ENCODE measurements at places on chromosomes 11 and 22. TPM values are rescaled to one million over a fixed set of nuclear protein-coding genes. Genes with fewer than 3 reads are reported as not detected.

Gene THAP12
- 55.6 TPM for polyA plus RNA-seq

Gene SLC25A18
- 0.84 TPM for polyA plus RNA-seq

Gene SLN
- polyA plus RNA-seq = 3,037 TPM

Gene GSTT2B
- 7.8 TPM for polyA plus RNA-seq

Gene MMP27
- not detected for polyA plus RNA-seq

Gene DRD4
- 0.95 TPM for polyA plus RNA-seq

GRCh38 chr11:132048040-132048439, 677.6 kb downstream of the NTM start:
- H3K27me3 ChIP-seq = no peaks in the 10 kb centered on the region
- H3K4me3 ChIP-seq = no peak overlapping the region
- no peaks in the 10 kb centered on the region for H3K36me3 ChIP-seq
- DNase-seq = no peak
- H3K27ac ChIP-seq = no peak overlapping the region
- H3K4me1 ChIP-seq = peaks cover 29% of the 10 kb centered on the region

DNA sequence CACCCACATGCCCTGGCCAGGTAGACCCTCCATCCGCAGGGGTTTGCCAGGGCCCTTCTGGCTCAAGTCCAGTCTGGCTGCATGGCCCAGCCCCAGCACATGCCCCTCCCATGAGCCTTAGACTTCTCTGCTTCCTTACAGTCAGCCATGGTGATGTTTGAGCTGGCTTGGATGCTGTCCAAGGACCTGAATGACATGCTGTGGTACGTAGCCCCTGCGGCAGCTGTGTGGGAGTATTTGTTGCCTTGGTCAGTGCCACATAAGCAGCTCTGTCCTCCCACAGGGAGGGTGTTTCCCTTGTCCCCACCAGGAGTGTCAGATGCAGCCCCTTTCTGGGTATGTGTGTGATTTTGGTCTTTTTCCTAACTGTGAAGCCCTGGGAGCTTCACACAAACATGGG, 17.5 kb downstream of the CDC45 start:
- H3K4me3 ChIP-seq = no peak overlapping the region
- DNase-seq = peak; percentile 79
- peaks cover 21% of the 10 kb centered on the region for H3K36me3 ChIP-seq
- H3K27me3 ChIP-seq = no peaks in the 10 kb centered on the region

DNA sequence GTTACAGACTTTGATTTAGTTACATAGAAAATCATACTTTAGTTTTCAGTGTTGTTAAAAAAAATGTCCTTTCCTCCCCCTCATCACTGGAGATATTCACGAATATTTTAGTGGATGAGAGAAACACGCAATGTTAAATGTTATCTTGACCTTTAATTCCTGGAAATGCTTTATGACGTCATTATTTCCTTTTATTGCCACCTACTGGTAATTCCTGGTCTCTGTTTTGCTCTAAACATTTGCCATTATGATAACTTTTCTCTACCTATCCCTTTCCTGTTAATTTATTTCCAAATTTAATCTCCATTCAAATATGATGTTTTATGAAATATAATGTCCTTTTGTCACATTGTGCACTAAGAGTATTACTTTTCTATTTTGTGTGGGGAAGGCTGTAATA, 770.6 kb downstream of the FAM181B start:
- no peak overlapping the region for H3K4me3 ChIP-seq
- no peak for DNase-seq
- no peaks in the 10 kb centered on the region for H3K27me3 ChIP-seq
- no peaks in the 10 kb centered on the region for H3K36me3 ChIP-seq
- H3K4me1 ChIP-seq = no peaks in the 10 kb centered on the region

GRCh38 chr22:45709060-45709739, 37.6 kb downstream of the ATXN10 start:
- H3K27ac ChIP-seq = no peak overlapping the region
- H3K4me3 ChIP-seq = no peak overlapping the region
- peak; percentile 6 for DNase-seq
- peaks cover 22% of the 10 kb centered on the region for H3K36me3 ChIP-seq

DNA sequence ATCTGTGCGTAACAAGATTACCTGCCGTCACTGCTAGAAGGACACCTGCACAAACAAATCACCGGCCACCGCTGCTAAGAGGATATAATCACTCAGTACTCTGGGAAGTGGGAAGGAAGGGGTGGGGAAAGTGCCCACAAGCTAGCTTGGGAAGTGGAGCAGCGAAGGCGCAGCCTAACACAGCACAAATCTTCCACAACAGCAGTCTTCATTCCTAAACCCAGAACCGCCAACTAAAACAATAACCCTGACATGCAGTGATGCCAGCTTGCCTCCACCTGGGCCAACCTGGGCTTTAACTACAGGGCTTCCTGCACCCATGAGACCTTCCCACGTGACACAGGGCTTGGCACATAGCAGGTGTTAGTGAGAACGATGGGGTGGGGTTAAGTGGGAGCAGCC, 5.1 kb downstream of the DGCR2 start:
- H3K27me3 ChIP-seq = no peaks in the 10 kb centered on the region
- H3K27ac ChIP-seq = no peak overlapping the region
- no peak for DNase-seq
- no peak overlapping the region for H3K4me3 ChIP-seq
- peaks cover 20% of the 10 kb centered on the region for H3K36me3 ChIP-seq

DNA sequence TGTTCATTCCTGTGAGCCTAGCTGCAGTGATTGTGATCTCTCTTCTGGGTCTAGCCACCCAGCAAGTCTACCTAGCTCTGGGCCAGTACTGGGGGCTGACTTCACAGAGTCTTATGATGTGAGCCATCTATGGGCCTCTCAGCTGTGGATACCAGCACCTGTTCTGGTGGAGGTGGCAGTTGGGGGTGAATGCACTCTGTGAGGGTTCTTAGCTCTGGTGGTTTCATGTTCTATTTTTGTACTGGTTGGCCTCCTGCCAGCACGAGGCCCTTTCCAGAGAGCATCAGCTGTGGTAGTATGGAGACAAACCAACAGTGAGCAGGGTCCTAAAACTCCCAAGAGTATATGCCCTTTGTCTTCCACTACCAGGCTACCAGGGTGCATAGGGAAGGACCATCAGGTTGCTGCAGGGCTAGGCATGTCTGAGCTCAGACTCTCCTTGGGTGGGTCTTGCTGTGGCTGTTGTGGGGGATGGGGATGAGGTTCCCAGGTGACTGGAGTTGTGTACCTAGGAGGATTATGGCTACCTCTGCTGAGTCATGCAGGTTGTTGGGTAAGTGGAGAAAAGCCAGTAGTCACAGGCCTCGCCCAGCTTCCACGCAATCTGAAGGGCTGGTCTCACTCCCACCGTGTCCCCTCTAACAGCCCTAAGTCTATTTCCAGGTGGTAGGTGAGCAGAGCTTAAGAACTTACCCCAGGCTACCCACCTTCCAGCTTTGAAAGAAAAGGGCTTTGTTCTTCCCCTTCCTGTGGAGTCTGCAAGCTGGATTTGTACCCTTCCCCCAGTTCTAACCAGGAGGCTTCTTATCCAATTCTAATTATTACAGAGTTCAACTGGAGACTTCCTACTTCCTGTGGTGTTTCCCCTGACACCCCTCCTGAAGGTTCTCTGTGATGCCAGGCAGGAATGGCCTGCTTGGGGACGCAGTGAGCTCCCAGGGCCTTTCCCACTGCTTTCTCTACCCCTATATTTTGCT, 250.7 kb downstream of the LUZP2 start:
- H3K27ac ChIP-seq = no peak overlapping the region
- no peaks in the 10 kb centered on the region for H3K36me3 ChIP-seq
- peaks cover 3% of the 10 kb centered on the region for H3K4me1 ChIP-seq
- DNase-seq = peak; percentile 23
- H3K27me3 ChIP-seq = no peaks in the 10 kb centered on the region

DNA sequence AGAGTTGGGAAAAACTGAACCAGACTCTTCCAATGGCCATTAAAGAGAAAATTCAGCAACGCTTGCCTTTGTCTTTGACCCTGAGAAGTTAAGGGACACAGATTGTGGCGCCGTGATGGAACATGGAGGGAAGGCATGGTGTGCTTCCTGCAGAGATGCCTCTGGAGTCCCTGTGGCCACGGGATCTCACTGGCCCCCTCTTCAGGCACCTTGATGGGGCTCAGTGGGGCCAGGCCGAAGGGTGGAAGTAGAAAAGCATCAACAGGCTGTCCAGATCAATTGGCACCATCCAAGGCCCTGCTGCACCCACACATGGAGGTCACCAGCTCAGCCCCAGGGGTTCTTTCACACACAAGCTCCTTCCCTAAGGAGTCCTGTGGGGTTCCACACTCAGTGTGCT, 42.9 kb downstream of the MORC2 start:
- H3K27ac ChIP-seq = no peak overlapping the region
- H3K4me1 ChIP-seq = no peaks in the 10 kb centered on the region
- H3K36me3 ChIP-seq = peaks cover 42% of the 10 kb centered on the region
- no peak overlapping the region for H3K4me3 ChIP-seq
- H3K27me3 ChIP-seq = peaks cover 4% of the 10 kb centered on the region

DNA sequence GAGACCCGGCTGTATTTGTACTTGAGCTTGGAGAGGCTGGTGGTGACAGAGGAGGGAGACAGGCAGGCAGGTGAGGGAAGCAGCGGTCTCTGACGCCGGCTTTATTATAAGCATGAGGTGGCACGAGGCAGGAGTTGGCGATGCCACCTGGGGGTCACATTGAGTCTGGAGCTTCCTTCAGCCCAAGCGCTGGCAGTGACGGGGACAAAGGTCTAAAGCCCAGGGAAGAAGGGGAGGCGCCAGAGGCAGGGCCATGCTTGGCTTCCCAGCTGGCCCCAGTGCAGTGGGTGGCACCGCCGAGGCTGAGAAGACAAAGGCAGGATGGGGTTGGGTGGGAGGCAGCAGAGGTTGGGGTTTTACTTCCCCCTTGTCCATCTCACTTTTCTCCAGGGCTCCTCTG, 4.5 kb downstream of the FXYD2 start:
- no peak for DNase-seq
- H3K4me3 ChIP-seq = no peak overlapping the region
- H3K27ac ChIP-seq = no peak overlapping the region
- H3K4me1 ChIP-seq = peaks cover 65% of the 10 kb centered on the region

GRCh38 chr22:29716814-29717545, 2.8 kb upstream of the CABP7 start:
- H3K4me3 ChIP-seq = no peak overlapping the region
- H3K27me3 ChIP-seq = peaks cover 58% of the 10 kb centered on the region
- DNase-seq = peak; percentile 92
- no peak overlapping the region for H3K27ac ChIP-seq
- no peaks in the 10 kb centered on the region for H3K36me3 ChIP-seq

GRCh38 chr11:69905611-69906452, 86.6 kb upstream of the FGF3 start:
- peaks cover 27% of the 10 kb centered on the region for H3K4me1 ChIP-seq
- no peak for DNase-seq
- H3K27me3 ChIP-seq = peaks cover 8% of the 10 kb centered on the region
- no peaks in the 10 kb centered on the region for H3K36me3 ChIP-seq
- no peak overlapping the region for H3K4me3 ChIP-seq

DNA sequence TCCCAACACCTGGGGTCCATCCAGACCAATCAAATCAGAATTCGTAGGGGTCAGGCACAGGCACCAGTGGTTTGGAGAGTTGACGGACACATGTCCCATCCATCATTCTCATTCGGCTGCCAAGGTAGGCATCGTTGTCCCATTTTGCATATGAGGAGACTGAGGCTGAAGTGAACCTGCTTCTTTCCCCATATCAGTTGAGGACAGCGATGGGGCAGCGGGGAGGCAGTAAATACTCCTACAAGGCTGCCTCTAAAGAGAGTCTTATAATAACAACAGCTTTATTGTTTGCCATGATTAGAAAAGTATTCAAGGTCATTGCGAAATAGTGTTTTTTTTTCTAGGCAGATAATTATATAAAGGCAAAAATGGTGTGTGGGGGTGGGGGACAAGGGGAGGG, 1.6 kb upstream of the BEST1 start:
- no peak overlapping the region for H3K27ac ChIP-seq
- H3K27me3 ChIP-seq = no peaks in the 10 kb centered on the region
- peaks cover 23% of the 10 kb centered on the region for H3K4me1 ChIP-seq
- no peak overlapping the region for H3K4me3 ChIP-seq

DNA sequence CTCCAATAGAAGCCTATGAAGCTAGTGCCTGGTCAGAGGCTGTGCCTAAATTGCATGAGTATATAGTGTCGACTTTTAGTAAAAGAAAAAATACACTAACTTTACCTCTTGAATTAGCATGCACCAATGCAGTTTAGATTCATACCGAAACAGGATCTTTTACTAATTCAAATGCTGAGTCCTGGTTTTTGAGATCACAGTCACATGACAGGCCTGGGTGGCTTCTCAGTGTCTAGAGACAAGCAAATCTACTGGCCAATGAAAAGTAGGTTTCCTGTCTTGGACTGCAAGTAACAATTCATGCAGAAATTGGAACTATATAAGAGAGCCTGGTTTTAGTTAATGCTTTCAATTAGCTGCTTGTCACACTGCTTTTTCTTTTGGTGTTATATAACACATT, 7.2 kb downstream of the ARHGEF12 start:
- no peak overlapping the region for H3K4me3 ChIP-seq
- no peaks in the 10 kb centered on the region for H3K36me3 ChIP-seq
- H3K4me1 ChIP-seq = peaks cover 9% of the 10 kb centered on the region
- H3K27ac ChIP-seq = no peak overlapping the region
- no peaks in the 10 kb centered on the region for H3K27me3 ChIP-seq

DNA sequence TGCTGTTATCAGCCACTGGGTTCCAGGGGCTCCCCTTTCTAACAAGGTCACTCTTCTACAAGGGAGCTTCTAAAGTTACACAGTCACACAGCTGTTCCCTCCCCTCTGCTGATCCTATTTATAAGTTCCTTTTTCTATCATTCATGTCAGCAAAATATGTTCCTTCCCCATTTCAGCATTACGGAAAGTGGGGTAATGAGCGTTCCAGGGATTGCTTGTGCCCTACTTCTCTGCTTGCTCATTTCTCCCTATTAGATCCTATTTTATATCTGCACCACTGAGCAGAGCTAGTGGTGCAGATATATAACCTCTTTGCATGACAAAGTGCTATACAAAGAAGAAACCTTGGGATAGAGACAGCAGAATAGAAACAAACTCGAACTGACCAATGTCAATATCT, 22.7 kb upstream of the PLEKHB1 start:
- peak overlapping the region; percentile 37 for H3K27ac ChIP-seq
- DNase-seq = peak; percentile 69
- H3K27me3 ChIP-seq = no peaks in the 10 kb centered on the region
- no peaks in the 10 kb centered on the region for H3K36me3 ChIP-seq
- H3K4me3 ChIP-seq = no peak overlapping the region
- H3K4me1 ChIP-seq = peaks cover 20% of the 10 kb centered on the region

- H3K27me3 ChIP-seq = peaks cover 14% of the 10 kb centered on the region
- no peak overlapping the region for H3K27ac ChIP-seq
These were observed 5.1 kb downstream of the SSTR3 start for GRCh38 chr22:37206841-37207821.

- no peak overlapping the region for H3K27ac ChIP-seq
- H3K27me3 ChIP-seq = no peaks in the 10 kb centered on the region
- H3K36me3 ChIP-seq = no peaks in the 10 kb centered on the region
These were observed 81.6 kb downstream of the ZC3H12C start for GRCh38 chr11:110174645-110175310.

GRCh38 chr11:66315498-66315885, 1.4 kb downstream of the CD248 start:
- no peaks in the 10 kb centered on the region for H3K36me3 ChIP-seq
- no peak for DNase-seq
- peak overlapping the region; percentile 46 for H3K4me3 ChIP-seq
- H3K27me3 ChIP-seq = peaks cover 8% of the 10 kb centered on the region
- H3K27ac ChIP-seq = peak overlapping the region; percentile 22
- H3K4me1 ChIP-seq = peaks cover 65% of the 10 kb centered on the region
